ENCODE measurements at places on chromosomes 3 and 15.

GRCh38 chr15:41983221-41983620 is 10.9 kb upstream of the EHD4 start:
- DNase-seq: no peak

DNA sequence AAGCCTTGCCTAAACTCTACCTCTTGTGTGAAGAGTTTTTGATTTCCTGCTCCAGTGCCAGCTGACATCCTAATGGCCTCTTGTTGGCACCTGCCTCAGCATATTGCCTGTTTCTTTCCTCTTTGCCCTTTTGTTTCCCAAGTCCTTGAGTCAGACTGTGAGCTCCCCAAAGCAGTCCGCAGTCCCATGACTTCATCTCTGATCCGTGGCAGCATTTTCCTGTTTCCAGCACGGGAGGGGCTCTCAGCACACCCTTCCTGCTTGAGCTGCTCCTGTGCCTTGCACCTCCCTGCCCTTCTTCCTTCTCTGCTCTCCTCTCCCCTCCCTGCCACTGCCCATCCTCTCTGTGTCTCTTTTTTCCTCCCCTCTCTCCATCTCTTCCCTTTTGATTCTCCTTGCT is 179.6 kb downstream of the EPHB1 start:
- no peak for DNase-seq

GRCh38 chr3:127214975-127215374 is 22.0 kb downstream of the PRR23E start:
- DNase-seq: no peak

GRCh38 chr3:53486961-53487654 is 7.3 kb upstream of the CACNA1D start:
- no peak for DNase-seq

- DNase-seq: no peak
Observed at GRCh38 chr3:172595664-172596393, 72.6 kb upstream of the TNFSF10 start.

DNA sequence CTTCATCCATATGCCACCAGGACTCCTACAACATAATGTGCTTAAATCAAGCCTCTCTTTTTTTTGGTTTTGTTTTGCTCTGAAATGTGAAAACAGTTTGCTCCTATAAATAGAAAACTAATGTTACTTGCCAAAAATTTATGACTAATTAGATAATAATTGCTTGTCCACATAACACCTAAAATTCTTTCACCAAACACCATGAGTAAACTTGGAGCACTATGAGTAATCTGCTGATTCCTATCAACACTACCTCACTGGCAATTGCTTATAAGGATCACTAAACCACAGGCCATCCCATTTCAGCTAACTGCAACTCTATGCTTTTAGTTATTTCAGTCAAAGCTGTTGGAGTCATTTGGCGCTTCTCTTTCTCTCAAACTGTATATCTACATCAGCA is 252.7 kb downstream of the EPHA3 start:
- no peak for DNase-seq

- no peak for DNase-seq
Observed at GRCh38 chr3:179116816-179117215, 31.3 kb upstream of the PIK3CA start.

GRCh38 chr15:90306560-90306959 is 41.1 kb downstream of the NGRN start:
- DNase-seq: no peak

GRCh38 chr3:117228466-117228865 is 518.9 kb downstream of the TUSC7 start:
- DNase-seq: no peak

GRCh38 chr3:184486614-184487013 is 75.0 kb upstream of the EPHB3 start:
- DNase-seq: no peak

- no peak for DNase-seq
Observed at GRCh38 chr15:100758555-100758954, 121.1 kb upstream of the ALDH1A3 start.

- no peak for DNase-seq
Observed at GRCh38 chr3:161423911-161424522, 52.7 kb upstream of the SPTSSB start.

- DNase-seq: no peak
Observed at GRCh38 chr3:16305111-16305541, 40.1 kb downstream of the OXNAD1 start.

- no peak for DNase-seq
Observed at GRCh38 chr15:93360318-93360717, 271.3 kb upstream of the RGMA start.

DNA sequence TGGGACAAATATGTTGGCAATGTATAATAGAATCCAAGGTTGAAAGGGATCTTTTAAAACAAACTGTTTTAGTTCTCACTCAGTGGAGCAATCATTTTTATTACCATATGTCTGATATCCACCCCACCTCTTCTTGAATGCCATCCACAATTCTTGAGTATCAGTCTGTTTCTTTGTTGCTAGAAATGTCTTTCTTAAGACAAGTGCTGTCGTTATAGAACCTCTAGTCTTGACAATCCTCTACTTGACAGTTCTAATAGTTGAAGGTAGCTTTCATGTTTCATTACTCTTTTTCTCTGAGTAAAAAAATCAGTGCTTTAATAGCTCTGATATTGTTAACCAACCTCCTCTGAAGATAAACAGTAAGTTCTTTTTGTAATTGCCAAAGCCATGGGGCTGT is 737.9 kb downstream of the MECOM start:
- no peak for DNase-seq

- DNase-seq: no peak
Observed at GRCh38 chr3:16912400-16913263, 27.9 kb downstream of the PLCL2 start.

- no peak for DNase-seq
Observed at GRCh38 chr3:176916777-176917176, 280.5 kb downstream of the TBL1XR1 start.

GRCh38 chr3:186520431-186520830 is 23.7 kb downstream of the CRYGS start:
- DNase-seq: no peak

GRCh38 chr3:14918356-14918860 is 29.0 kb upstream of the NR2C2 start:
- no peak for DNase-seq

GRCh38 chr3:9863058-9863772 is 16.8 kb downstream of the CIDEC start:
- DNase-seq: no peak

GRCh38 chr3:151501171-151501922 is 40.5 kb upstream of the IGSF10 start:
- peak; percentile 10 for DNase-seq

- DNase-seq: no peak
Observed at GRCh38 chr3:20563985-20564384, 378.0 kb upstream of the SGO1 start.

- DNase-seq: no peak
Observed at GRCh38 chr3:19947549-19948225, 790 bp downstream of the RAB5A start.

- DNase-seq: no peak
Observed at GRCh38 chr3:61236556-61236955, 14.7 kb downstream of the FHIT start.

DNA sequence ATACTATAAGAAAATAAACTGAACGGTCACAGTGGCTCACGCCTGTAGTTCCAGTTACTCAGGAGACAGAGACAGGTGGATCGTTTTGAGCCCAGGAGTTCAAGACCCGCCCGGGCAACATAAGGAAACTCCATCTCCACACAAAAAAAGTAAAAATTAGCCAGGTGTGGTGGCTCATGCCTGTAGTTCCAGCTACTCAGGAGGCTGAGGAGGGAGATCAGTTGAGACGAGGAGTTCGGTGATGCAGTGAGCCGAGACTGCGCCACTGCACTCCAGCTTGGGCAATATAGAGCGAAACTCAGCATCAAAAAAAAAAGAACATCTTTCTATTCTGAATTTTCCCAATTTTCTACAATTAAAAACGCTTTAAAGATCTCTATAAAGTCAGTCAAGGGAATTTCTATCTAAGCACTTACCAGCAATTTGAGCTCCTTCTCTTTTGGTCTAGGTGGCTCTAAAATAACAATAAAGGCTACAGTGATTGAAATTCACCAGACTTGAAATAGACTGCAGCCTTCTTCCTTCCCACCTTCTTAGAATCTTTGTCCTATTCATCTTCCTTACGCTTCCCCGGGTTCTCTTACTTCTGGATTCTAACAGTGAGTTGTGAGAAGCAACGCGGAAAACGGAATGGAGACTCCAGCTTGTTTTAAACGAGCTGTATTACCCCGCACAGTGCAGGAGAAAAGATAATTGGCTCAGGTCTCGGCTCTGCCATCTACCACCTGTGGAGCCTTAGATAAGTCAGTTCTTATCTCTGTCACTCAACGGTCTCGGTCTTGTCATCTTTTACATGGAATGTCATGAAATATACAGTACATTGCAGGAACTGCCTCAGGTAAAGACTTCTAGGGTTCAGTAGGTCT is 812 bp upstream of the SEC62 start:
- DNase-seq: no peak

DNA sequence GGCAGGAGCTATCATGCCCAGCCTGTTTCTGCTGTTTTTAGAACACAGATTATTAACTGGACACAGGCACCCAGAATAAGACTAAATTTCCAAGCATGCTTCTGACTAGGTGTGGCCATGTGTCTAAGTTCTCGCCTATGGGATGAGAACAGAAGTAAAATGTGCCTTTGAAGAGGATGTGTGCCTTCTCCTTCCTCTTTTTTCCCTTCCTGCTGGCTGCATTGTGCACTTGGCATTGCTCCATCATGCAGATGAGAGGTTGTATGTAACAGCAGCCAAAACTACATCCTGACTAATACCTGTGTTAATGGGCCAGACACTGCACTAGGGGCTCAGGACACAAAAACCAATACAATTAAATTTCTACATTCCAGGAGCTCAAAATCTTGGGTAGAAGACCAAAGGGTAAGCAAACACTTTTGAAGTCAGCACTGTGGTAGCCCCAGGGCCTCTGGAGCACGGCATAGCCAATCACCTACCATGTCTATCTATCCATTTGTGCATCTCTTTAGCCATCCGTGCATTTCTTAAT is 40.9 kb upstream of the RNU6-1 start:
- DNase-seq: no peak

DNA sequence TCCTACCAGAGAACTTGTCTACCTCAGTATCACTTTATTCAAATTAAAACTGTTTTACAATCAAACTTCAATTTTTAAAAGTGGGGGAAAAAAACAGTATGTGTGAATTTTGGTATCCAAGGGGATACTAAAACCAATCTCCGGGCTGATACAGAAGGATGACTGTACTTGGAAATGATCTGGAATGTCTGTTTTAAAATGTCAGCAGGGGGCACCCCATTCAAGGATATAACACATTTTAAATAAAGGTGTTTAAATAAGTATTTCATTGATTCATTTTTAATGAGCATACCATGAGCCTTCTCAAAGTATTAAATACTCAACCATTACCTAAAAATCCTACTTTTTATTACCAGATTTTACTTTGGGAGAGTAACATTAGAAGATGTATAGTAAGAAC is 67.9 kb downstream of the ULK4 start:
- peak; percentile 10 for DNase-seq

DNA sequence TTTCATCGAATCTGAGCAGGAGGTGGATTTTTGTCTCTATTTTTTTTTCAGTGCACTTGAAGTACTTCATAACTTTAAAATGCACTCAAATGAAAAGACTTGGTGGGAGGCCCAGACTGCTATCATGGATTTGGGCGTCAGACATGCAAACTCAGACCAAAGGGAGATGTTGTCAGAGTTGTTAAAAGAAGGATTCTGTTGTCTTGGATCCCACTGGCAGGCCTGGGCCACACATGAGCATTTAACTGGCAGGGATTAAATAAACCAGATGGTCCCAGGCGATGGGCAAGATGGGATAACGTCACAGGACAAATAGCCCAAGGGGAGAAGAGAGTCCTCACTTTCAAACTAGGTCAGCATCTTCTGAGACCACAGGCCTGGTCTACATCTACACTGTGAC is 15.4 kb downstream of the RTP1 start:
- no peak for DNase-seq

- no peak for DNase-seq
Observed at GRCh38 chr15:91924183-91924582, 70.7 kb downstream of the SLCO3A1 start.

DNA sequence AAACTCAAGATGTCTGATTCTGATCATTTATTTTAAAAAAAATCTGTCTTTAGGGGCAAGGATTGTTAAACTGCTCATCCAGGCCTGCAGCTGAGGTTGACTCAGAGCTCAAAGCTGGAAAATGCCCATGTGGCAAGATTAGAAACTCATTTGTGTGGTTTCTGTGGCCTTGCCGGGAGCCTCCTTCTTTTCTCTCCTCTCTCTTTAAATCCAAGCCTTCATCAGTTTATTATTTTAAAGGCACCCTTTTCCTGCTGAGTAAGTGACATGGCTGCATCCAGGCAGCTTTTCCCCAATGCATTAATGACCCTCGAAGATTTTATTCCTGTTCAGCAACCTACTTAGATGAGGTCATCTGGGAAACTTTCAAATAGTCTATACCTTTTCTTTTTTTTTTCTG is 221.3 kb upstream of the CDIN1 start:
- DNase-seq: no peak

All from AG04449 (cell line).